Activated CD4-positive, CD25-positive, alpha-beta regulatory T cell treated with anti-CD3 and anti-CD28 coated beads, Interleukin-2, amount 50 U/mL, for 72 hours (primary cell): ENCODE measurements at places on chromosomes 3 and 15.

GRCh38 chr3:73616056-73616455 lies 8.7 kb downstream of the PDZRN3 start:
- no peak for DNase-seq

DNA sequence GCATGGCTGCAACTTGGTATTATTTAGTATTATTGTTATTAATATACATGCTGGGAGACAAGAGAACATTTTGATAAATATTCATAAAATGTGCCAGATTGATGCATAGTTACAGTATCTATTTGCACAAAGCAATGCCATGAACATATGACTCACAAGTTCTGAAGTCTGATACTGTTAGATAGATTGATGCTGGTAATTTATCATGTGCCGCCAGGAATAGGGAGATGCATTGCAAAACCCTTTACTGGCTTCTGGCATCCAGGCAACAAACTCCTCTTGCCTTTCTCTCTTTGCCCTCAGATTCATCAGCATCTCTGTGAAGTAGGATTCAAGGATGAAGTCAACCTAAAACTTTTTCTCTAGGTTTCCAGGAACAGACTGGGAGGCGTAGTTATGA lies 41.0 kb upstream of the SLC25A26 start:
- DNase-seq, result no peak

GRCh38 chr3:33798113-33798417 lies 365 bp upstream of the PDCD6IP start:
- DNase-seq, result no peak

GRCh38 chr15:81981908-81982307 lies 63.9 kb downstream of the MEX3B start:
- no peak for DNase-seq

GRCh38 chr3:104521606-104522336 lies 844.9 kb upstream of the ALCAM start:
- DNase-seq, result no peak

- DNase-seq, result no peak
Measured at GRCh38 chr3:184727357-184728009, 15.6 kb upstream of the MAGEF1 start.

- no peak for DNase-seq
Measured at GRCh38 chr3:122024800-122025199, 2.8 kb upstream of the ILDR1 start.

DNA sequence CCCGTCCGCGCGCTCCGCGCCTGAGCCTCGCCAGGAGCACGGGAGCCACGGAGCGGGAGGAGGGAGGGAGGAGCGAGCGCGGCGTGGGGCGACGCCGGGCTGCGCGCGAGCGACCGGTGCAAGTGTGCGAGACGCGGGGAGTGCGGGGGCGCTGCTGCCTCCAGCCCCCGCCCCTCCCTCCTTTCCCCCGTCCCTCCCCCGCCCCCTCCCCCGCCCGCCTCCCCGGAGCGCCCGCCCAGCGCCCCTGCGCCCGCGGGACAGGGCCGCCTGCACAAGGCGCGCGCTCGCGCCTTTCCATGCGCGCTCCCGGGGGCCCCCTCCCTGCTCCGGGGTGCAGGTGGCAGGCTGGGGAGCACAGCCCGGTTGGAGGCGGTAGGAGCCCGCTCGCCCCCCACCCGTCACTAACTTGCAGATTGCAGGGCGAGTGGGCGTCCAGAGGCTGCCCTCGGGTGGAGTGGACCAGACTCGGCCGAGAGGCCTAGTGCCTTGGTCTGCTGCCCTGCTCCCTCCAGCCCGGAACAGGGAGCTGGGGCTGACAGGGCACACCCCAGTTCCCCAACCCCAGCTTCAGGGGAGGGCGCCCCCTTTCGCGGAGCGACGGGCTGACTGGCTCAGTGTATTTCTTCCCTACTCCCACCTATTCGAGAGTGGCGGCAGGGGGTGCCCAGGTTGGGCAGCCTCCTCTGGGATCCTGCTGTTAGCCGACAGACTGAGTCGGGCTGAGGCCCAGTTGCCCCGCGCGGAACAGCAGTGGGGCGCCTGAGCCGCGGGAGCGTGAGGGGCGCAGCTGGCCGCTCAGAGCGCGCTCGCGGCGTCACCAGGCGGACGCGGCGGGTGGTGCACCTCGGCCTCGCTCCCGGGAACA lies at the start of gene WNT7A:
WNT7A (minus strand) TSS at position 126 of the 865 bp plus-strand sequence. CDS start 255 bp downstream, outside the sequence.
- peak; percentile 59 for DNase-seq

DNA sequence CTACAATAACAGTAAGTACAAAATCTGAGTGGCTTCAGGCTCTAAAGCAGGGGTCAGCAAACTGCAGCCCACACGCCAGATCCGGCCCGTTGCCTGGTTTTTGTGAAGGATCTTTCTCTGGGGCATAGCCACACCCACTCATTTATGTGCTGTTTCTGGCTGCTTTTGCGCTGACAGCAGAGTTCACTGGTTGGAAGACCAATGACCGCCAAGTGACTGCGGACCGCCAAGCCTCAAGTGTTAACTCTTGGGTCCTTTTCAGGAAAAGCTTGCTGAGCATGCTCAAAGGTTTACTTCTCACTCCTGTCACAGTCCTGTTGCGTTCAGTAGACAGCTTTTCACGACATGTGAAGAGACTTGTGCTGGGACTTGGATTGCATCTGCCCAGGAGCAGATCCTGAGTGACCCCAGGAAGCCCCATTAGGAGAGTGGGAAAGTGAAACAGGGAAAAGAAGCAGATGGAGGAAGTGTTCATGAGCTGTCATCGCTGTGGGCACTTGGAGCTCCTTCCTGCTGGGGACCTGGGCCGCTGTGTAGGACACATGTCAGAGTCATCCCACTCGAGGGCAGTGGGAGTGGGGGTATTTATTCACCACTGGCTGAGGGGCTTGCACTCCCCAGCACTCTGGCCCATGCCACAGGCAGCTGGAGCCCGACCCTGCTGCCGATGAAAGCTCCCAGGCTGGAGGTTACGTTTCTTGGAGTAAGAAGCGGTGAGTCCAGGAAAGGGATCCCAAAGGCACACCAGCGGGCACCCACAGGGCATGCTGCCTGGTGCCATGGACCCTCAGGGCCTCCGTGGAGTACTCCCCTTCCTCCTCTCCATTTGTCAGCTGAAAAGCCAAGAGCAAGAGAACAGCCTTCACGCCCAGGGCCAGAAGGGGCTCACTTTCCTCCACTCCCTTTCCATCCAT lies 249.1 kb downstream of the PLCL2 start:
- DNase-seq, result no peak

DNA sequence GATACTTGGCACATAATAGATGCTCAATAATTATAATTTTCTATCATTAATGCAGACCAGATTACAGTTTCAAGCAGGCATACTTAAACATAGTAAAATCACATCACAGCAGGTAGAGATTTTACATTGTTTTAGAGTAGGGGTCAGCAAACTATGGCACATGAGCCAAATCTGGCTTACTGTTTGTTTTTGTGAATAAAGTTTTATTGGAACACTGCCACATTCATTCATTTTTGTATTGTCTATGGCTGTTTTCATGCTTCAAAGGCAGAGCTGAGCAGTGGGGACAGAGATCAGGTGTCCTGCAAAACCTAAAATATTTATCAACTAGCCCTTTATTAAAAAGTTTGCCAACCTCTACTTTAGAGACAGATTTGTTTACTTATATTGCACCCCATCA lies 189.6 kb upstream of the MRPL3 start:
- DNase-seq, result no peak
